Stimulated activated CD8-positive, alpha-beta memory T cell treated with anti-CD3 and anti-CD28 coated beads, Interleukin-12 subunit alpha, Interleukin-12 subunit beta, amount 100 ng/mL, for 4 hours (primary cell): ENCODE measurements at places on chromosomes 2 and 18.

- no peak for DNase-seq
These were observed 232.2 kb downstream of the FHOD3 start for GRCh38 chr18:36529747-36530146.

DNA sequence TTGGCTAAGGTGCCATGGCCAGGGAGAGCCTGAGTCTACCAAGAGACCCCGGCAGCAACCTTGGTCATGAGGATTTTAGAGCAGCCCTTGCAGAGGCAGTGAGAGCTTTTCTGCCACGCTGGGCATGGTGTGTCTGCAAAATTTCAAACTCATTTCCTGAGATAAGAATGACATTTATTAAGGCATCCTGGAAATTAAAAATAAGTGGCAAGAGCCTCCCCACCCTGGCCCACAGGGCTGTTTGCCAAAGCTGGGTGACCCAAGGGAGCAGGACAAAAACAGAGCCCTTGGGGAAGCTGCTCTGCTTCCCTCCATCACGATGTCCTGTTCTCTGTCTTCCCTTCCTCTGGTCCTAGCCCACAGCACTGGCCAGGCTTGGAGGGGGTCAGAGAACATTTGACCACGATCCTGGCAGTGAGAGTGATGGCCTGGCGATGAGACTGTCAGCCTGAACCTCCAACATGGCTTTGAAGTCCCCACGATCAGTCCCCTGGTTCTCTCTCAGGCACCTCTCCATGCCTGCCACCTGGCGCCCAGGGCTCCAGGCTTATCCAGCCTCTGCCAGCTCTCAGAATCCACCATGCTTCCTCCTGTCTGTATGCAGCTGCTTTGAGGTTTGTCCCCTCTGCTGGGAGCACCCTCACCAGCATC is 68.9 kb upstream of the RMDN2 start:
- no peak for DNase-seq

- DNase-seq, result no peak
These were observed 29.6 kb downstream of the SH3BP4 start for GRCh38 chr2:234981197-234982095.

DNA sequence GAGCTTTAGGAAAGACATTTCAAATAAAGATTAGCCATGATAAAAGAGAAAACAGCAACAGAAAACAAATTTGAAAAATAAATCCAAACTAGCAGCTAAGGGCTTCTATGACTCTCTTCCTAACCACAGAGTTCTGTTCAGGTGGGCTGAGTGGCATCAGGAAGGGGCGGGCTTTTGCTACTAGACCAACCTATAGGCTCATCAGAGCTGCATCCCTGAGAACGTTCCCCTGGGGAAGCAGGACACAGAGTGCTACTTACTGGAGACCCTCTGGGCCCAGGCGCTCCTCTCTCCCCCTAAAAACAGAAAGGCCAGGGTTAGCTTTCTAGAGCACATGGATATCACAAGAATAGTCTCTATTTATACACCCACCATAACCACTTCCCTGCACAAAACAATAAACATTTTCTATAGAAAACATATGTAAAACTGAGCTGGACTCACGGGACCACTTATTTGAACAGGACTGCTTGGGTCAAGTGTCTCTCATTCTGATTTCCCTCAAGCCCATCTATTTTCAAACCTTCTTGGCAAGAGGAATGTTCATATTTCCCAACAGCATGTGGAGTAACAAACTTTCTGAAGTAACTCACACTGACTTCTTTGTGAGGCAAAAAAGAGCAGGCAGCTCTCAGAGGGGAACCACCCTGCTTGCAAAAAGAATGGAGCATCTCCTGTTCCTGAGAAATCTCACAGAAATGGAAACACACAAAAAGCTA is 78.9 kb upstream of the LMAN1 start:
- no peak for DNase-seq

DNA sequence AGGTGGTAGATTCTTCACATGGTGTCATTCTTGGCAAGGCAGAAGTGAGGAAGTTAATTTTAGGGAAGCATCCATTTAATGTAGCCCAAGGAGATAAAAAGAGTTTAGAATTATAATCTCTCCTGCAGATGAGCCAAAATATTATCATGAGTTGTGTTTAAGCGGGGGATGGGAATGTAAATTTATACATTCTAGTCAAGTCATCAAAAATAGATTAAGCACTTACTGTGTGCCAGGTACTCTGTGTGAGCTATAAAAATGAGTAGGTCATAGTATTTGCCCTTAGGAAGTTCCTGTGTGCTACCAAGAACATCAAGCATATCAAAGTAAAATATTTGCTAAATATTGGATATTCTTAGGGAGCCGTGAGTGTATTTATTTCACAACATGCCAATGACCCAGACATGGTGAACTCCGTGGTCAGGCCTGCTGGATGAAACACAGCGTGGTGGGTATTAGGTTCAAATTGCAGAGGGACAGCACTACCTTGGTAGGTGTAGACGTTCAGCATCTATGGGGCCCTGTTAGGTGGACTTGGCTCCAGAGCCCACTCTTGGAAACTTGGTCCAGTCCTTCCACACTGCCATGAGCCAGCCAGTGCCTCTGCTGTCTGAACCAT is 37.4 kb downstream of the MEIS1 start:
- no peak for DNase-seq

GRCh38 chr2:169354244-169354643 is 8.1 kb downstream of the LRP2 start:
- no peak for DNase-seq

GRCh38 chr2:86011449-86011941 is 94.2 kb downstream of the POLR1A start:
- DNase-seq, result no peak

- no peak for DNase-seq
These were observed 22.1 kb upstream of the LONRF2 start for GRCh38 chr2:100344433-100344832.

DNA sequence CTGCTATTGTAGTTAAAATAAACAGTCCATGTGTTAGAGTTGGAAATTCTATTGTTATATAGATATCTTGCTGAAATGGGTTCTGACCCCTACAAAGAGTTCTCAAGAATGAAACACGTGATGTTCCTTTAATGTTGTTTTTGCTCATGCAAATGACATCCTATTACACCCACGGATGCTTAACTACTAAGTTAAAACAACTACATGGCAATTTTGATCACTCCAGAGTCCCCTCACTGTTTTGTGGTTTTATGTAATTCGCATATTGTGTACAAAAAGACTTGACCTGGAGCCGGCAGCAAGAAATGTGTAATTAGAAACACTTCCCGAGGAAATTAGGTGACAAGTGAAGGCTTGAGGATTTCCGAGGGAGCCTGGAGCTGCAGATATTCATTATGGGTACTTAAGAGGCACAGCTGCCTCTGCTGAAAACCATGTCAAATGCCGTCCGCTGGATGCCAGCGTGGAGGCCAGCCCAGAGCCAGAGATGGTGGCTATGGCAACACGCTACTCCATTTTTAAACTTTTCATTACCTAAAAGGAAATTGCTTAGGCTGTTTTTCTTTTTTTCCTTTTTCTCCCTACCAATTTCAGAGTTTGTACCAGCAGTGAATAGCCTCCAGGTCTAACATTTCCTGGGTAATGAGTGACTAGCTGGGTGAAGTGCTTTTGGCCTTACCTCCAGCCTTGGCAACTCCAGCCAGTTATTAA is 21.0 kb upstream of the CABLES1 start:
- DNase-seq, result no peak

DNA sequence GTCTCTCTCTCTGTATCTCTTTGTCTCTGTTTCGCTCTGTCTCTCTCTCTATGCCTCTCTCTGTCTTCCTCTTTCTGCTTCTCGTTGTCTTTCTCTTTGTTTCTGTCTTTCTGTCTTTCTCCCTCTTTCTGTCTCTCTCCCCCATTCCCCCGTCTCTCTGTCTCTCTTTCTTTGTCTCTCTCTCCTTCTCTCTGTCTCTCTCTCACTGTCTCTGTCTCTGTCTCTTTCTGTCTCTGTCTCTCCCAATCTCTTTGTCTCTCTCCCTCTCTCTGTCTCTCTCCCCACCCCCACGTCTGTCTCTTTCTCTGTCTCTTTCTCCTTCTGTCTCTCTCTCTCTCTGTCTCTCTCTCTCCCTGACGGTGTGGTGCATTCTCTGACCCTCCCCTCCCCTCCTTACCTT is 71.9 kb upstream of the ZNF516 start:
- DNase-seq, result no peak

DNA sequence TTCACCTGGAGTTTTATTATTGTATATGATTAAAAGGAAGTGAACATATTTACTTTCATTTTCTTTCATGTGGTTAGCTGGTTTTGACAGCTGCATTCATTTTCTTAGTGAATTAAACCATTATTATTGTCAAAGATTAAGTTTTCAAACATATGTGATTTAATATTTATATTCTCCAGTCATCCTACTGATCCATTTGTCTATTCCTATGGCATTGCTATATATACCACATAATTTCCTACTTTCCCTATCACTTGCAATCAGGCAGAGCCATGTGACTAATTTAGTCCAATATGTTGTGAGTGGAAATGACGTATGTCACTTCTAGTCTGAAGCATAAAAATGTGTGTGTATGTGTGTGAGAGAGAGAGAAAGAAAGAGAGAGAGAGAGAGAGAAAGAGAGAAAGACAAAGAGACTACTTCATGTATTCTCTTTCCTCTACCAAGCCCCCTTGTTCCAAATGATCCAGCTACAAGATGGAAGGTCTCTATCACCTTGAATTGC is 12.0 kb upstream of the TACR1 start:
- no peak for DNase-seq

DNA sequence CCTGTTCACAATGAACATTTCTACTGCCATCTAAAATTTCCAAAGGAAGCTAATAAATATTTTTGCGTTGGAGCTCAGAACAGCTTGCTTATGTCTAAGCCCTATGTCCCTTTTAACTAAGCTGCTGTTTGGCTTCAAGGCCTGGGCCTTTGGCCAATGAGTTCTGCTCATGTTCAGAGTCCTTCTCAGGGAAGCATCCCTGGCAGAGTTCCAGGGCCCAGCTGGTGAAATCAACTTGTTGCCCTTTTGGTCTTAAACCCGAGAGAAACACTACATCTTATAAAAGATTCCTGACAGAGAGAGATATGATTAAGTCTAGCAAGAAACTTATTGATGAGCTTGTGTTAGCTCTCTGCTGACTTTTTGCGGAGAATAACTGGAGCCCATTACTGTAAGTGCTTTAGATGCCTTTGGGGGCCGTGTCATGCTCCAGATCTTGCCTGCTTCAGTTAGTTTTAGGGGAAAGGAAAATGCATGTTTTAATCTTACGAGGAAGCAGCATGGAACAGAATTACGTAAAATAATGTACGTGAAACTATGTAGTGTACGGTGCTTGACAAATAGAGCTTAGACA is 102.5 kb upstream of the NOSTRIN start:
- no peak for DNase-seq

GRCh38 chr2:107542314-107542740 is 284.4 kb upstream of the RGPD4 start:
- no peak for DNase-seq

DNA sequence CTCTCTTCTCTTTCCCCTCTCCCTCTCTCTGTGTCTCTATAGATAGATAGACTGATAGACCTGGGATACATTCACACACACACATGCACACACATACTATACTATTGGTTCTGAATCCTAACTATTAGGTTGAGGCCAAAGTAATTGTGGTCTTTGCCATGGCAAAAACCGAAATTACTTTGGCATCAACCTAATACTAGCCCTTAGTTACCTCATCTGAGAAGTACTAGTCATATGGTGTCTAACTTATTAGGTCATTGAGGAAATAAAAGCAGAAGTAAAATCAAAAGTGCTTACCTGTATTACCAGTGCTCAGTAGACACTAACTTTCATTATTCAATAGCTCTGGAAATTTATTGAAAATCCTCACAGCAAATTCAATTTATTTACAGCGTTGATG is 451.5 kb downstream of the EPHA4 start:
- DNase-seq, result no peak

DNA sequence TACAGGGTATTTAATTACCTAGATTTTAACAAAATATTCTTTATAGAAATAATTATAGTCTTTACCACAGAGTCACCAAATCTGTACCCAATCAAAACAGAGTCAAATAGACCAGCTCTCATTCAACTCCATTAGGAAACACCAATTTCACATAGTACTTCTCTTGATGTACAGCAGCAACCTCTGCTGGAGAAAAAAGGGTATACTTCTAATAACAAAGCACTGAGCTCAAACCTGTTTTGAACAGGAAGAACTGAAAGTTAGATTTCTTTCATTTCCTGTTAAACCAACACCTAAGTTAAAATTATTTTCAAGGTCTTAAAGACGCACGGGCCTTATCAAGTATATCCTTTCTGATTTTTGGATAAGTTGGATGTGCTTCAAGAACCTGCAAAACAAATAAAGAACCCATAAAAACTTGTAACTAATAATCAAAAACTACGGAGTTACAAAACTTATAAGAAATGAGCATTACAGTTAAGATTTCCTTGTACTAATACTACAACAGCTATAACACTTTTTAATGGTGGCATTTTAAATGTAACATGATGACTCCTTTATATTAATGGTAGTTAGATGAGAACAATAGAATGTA is 79.0 kb downstream of the TTC21B start:
- no peak for DNase-seq

- DNase-seq, result no peak
These were observed 59.1 kb downstream of the TNS1 start for GRCh38 chr2:217943446-217944321.

DNA sequence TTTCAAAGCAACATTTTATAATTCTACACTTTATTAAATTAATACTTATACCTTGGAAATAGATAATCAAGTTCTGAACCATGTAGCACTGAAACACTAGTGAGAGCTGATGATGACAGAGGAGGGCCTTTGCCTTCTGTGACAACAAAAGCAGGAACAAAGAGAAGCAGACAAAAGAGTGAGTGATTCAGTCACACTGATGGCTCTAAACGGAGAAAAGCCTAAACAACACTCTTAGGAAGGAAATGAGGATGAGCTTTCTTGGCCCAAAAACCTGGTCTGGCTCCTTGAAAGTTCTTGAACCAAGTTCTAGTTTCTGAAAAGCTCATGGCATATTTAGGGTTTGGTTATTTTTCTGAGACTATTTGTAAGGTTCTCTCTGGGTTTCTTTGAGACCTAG is 271.9 kb downstream of the DPP10 start:
- DNase-seq, result no peak

GRCh38 chr2:159157361-159158209 is 128.9 kb downstream of the WDSUB1 start:
- no peak for DNase-seq

GRCh38 chr2:42809131-42809818 is 16.9 kb upstream of the HAAO start:
- no peak for DNase-seq

DNA sequence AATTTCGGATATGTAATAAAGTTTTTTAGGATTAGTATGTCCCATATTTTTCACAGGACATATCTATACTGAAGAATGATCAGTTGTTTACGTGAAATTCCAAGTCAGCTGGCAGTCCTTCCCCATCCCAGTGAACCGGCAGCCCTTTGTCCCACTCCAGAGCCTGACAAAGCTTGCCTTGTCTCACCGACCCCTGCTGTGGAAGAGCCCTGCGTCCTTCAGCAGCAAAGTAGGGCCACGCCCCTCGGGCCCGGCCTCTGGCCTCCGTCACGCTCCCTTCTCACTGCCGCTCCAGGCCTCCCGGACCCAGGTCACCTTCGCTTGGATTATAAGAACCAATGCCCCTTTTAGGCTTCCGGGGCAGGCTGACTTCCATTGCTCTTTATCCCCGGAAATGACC is 89.8 kb upstream of the TGIF1 start:
- DNase-seq, result no peak

GRCh38 chr2:113061241-113061640 is 2.2 kb downstream of the IL36RN start:
- no peak for DNase-seq
